ENCODE measurements at places on chromosomes 6 and 20. TPM values are rescaled to one million over a fixed set of nuclear protein-coding genes. Genes with fewer than 3 reads are reported as not detected.

GRCh38 chr20:24165301-24166122 lies 176.9 kb upstream of the GGTLC1 start:
- H3K4me1 ChIP-seq = no peaks in the 10 kb centered on the region
- H3K4me3 ChIP-seq = no peak overlapping the region
- DNase-seq = no peak
- no peaks in the 10 kb centered on the region for H3K36me3 ChIP-seq

GRCh38 chr6:165906-166305 lies 126.4 kb upstream of the DUSP22 start:
- peaks cover 19% of the 10 kb centered on the region for H3K27me3 ChIP-seq
- no peaks in the 10 kb centered on the region for H3K4me1 ChIP-seq
- no peak for DNase-seq
- no peak overlapping the region for H3K27ac ChIP-seq

GRCh38 chr6:30167101-30167500 lies 3.8 kb downstream of the TRIM15 start:
- H3K36me3 ChIP-seq = no peaks in the 10 kb centered on the region
- no peak overlapping the region for H3K27ac ChIP-seq
- DNase-seq = no peak
- peaks cover 36% of the 10 kb centered on the region for H3K27me3 ChIP-seq
- no peak overlapping the region for H3K4me3 ChIP-seq
- peaks cover 25% of the 10 kb centered on the region for H3K4me1 ChIP-seq

DNA sequence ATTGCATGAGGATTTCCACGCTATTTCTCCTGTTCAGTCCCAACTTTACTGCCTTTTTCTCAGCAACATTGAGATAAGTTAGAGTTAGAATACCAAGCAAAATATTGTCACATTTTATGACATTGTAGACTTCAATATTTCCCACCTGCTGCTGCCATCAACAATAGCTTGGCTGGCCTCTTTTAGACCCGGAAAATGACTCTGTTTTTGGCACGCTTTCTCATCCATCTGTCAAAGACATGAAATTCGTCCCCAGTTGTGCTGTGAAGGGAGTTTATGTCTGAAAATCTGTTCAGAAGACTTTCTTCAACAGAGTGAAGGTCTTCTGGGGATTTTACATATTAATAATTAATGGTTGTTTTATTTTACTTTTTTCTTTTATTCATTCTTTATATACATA lies 857.3 kb downstream of the FRK start:
- H3K36me3 ChIP-seq = no peaks in the 10 kb centered on the region
- no peak for DNase-seq
- H3K27me3 ChIP-seq = no peaks in the 10 kb centered on the region
- H3K4me3 ChIP-seq = no peak overlapping the region
- no peaks in the 10 kb centered on the region for H3K4me1 ChIP-seq

- H3K27me3 ChIP-seq = peaks cover 14% of the 10 kb centered on the region
- no peak overlapping the region for H3K4me3 ChIP-seq
- no peaks in the 10 kb centered on the region for H3K4me1 ChIP-seq
- no peak overlapping the region for H3K27ac ChIP-seq
- no peak for DNase-seq
Measured at GRCh38 chr6:105072798-105073199, 107.0 kb downstream of the POPDC3 start.

DNA sequence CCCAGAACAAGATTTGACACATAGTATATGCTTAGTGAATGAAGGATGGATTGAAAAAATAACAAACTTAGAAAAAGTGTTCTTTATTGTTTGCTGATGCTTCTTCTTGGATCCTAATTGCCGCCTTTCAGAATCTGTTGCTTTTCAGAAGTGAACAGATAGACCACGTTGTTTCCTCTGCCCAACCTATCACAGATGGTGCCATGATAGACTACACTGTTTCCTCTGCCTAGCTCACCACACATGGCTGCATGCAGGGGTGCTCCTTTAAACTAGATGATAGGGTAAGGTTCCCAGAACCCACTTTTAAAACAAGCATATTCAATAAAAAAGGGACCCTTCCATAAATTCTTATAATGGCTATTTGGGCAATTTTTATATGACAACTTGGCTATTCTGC lies 4.6 kb upstream of the RGS17 start:
- H3K27ac ChIP-seq = no peak overlapping the region
- H3K36me3 ChIP-seq = no peaks in the 10 kb centered on the region
- H3K4me1 ChIP-seq = peaks cover 2% of the 10 kb centered on the region
- H3K27me3 ChIP-seq = peaks cover 17% of the 10 kb centered on the region

DNA sequence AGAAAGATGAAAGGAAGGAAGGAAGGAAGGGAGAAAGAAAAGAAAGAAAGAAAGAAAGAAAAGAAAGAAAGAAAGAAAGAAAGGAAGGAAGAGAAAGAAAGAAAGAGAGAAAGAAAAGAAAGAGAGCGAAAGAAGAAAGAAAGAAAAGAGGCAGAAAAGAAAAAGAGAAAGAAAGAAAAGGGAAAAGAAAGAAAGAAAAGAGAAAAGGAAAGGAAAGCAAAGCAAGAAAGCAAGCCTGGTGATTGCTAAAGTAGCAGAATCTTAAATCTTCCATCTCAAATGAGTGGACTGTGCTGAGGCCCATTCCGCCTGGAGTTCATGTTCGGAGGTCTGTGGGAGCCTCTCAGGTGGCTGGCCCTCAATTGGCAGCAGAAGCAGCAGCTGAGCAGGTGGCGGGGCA lies 148.4 kb downstream of the TFAP2A start:
- DNase-seq = no peak
- H3K36me3 ChIP-seq = no peaks in the 10 kb centered on the region
- H3K4me3 ChIP-seq = no peak overlapping the region

DNA sequence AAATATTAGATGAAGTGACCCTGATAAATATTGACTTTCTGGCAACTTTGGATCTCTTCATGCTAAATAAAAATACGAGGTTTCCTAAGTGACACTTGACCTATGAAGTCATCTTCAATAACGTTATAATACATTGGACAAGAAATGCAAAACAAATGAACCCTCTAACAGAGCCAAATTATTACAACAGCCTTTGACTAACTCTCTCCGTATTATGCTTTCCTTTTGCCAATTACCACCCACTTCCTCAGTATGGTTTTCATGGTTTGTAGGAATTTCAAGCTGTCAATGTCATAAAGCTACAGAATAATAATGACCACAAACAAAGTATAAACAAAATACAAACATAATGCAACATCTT lies 210.5 kb downstream of the MOXD1 start:
- no peaks in the 10 kb centered on the region for H3K36me3 ChIP-seq
- H3K27ac ChIP-seq = no peak overlapping the region
- H3K4me1 ChIP-seq = no peaks in the 10 kb centered on the region

OR2B6 gene
- total RNA-seq = not detected

POPDC3 gene
- total RNA-seq = not detected

ENPP5 gene
- 0.07 TPM for total RNA-seq

Measured in activated CD4-positive, alpha-beta T cell treated with anti-CD3 and anti-CD28 coated beads, Interleukin-2, amount 10 ng/mL, durations not matched to agents 7 days and 5 days (primary cell).